ENCODE measurements at places on chromosomes 2 and 18.
A peak's percentile ranks its signal among the peaks of the same experiment; 100 is the strongest.

DNA sequence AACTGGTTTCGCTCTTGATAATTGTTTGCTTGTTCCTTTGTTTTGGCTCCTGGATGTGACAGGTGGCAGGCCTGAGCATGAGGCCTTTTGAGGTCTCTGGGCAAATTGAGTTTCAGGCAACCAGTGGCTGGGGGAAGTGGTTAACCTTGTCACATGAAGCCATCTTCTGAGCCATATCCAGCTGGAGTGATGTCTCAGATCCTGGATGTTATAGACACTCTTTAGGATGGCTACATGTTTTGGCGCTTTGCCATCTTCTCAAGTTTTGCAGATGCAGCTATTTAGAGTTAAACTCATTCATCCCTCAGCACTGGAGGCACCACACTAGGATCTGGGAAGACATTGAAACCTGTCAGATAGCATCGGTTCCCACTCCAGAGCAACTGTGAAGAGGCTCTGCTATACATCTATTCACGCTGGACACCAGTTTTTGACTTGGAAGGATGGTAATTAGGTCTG lies 25.3 kb upstream of the TACR1 start:
- DNase-seq, result no peak

DNA sequence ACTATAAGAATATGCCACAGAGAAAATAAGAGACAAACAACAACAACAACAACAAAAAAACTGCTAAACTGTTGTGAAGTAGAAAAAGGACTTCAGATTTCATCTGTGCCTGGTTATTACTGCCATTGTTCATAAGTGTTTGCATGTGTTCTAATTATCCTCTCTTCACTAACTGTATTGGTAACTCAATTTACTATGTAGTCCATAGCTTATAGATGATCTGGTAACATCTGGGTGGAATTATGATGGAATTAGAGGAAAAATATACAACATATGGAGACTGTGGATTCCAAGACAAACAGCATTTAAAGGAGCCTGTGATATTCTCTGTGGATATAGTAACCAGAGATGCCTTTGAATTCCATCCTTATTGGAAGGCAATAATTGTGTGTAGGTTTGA lies 1891.5 kb upstream of the PIK3C3 start:
- DNase-seq, result no peak

- no peak for DNase-seq
Observed at GRCh38 chr2:112728378-112729175, 7.8 kb downstream of the NT5DC4 start.

DNA sequence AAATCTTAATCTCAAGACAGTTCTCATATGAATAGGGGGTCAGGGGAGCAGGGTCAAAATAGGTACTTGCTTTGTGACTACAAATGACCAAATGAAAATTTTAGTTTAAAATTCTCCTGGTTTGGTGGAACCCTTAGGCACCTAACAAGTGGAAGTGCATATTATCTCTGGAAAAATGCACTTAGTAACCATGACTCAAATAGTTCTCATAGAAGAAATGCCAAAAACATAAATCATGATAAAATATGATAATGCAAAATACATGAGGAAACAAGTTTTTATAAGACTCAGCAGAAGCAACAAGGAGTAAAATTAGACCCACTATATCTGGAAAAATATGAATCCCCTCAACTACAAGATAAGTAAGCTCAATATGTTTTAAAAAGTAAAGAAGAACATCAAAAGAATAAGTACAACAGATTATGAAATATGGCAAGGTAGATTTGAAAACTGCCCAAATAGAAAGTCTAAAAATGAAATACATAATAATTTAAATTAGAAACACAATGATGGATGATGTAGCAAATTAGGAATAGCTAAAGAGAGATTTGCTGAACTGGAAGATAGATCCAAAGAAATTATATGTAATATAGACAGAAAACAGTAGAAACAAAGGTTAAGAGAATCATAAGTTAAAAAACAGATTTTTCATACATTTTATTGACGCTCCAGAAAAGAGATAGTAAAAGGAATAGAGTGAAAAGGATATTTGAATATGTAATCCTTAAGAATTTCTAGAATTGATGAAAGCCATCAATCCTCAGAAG lies 308.3 kb downstream of the SETBP1 start:
- DNase-seq, result peak; percentile 6

GRCh38 chr2:69995511-69995910 lies 34.1 kb upstream of the ASPRV1 start:
- no peak for DNase-seq

GRCh38 chr2:239227661-239228371 lies 173.0 kb downstream of the HDAC4 start:
- DNase-seq, result no peak

DNA sequence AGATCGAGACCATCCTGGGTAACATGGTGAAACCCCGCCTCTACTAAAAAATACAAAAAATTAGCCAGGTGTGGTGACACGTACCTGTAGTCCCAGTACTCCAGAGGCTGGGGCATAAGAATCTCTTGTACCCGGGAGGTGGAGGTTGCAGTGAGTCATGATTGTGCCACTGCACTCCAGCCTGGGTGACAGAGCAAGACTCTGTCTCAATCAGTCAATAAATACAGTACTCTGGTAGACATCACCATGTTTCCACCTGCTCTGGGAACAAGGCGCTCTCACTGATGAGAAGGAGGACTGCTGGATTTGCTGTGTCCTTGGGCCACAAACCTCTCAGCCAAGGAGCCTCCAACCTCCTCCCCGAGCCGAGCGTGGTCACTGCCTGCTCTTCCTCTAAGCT lies 154.2 kb upstream of the ZNF236 start:
- DNase-seq, result no peak

DNA sequence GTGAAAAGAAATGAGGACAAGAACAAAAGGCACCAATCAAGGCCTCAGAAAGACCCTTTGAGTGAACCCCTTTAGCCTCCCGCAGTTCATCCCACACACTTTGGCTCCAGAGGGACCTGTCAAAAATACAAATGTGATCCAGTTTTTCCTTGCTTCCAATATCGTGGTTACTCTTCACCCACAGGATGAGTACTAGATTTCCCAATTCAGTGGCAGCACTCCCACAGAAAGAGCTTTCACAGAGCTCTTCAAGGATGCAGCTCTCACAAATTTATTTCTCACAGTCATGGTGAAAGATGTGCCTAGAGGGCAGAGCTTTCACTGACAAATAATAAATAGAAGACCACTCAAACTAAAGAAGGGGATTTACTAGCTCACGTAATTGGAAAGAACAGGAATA lies 3.0 kb upstream of the GFPT1 start:
- peak; percentile 77 for DNase-seq

- DNase-seq, result no peak
Observed at GRCh38 chr2:150426724-150427123, 60.7 kb downstream of the RND3 start.

GRCh38 chr18:60936101-60936500 lies 397.1 kb upstream of the CDH20 start:
- no peak for DNase-seq

- no peak for DNase-seq
Observed at GRCh38 chr2:1869248-1869647, 124.9 kb upstream of the PXDN start.

Data from amniotic epithelial cell (primary cell).